ENCODE measurements at places on chromosomes 5 and 9.

DNA sequence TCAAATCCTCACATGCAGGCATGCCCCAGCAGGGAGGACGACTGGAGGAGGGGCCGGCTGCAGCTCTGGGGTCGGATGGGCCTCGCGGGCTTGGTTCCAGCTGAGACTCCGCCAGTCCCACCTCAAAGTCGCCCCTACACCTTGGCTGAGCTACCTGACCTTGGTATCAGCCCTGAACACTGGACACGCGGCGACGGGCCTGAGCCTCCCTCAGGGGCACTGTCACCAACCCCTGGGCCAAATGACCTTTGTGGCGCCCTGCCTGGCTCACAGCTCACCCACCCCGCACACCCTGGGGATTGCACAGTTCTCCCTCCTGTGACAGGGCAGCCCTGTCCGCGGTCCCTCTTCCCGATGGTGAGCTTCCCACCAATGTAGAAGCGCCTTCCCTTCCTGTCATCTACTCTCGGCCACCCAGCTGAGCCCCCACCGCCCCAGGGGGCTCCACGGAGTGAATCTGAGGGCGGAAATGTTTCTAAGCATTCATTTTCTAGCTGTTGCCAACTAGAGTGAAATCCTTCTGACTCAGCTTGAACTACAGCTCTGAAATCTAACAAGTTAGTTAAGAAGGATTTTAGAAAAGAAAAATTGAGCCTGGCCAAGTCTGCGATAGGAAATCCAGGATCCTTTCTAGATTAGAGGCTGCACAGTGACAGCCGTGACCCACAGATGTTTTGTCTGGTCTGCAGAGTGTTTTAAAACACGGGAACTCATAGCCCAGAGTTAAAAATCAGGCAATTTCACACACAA lies 138.9 kb upstream of the PHYKPL start:
- DNase-seq: no peak

GRCh38 chr5:138905541-138905940 lies 30.4 kb upstream of the LRRTM2 start:
- no peak for DNase-seq

DNA sequence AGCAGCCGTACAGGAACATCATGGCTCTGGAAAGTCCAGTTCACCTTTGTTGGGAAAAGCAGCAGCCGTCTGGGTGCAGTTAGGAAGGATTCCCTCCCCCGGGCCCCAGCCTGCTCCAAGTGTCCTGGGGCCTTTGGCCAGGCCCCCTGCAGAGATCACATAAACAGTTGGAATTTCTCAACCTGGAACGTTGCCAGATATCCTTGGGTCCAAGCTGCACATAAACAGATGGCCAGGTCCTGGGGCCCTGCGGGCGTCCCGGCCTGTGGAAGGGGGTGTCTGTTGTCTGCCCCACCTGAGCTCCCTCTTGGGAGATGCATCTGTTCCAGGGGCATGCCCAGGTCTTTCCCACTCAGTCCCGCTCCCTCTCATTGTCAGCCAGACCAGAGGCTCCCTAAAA lies 92.7 kb downstream of the COL5A1 start:
- DNase-seq: no peak

GRCh38 chr9:14992516-14992915 lies 82.3 kb upstream of the FREM1 start:
- DNase-seq: no peak

DNA sequence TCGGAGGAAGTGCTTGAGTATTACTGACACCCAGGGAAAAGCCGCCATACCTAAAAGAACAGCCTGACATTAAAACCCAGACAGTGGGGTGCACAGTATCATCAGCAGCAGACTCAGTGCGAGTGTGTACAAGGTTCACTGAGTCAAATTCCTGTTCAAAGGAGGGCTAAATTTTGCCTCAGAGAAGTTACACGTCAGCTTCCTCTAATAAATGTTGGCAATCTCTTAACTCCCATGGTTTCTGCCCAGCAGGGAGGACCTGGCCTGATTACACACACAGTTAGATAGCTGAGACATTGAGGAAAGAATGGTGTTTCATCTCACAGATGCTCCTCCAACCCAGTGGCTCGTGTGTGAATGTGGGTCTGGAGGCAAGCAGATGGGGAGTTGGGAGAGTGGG lies 38.2 kb downstream of the NIPSNAP3B start:
- no peak for DNase-seq

DNA sequence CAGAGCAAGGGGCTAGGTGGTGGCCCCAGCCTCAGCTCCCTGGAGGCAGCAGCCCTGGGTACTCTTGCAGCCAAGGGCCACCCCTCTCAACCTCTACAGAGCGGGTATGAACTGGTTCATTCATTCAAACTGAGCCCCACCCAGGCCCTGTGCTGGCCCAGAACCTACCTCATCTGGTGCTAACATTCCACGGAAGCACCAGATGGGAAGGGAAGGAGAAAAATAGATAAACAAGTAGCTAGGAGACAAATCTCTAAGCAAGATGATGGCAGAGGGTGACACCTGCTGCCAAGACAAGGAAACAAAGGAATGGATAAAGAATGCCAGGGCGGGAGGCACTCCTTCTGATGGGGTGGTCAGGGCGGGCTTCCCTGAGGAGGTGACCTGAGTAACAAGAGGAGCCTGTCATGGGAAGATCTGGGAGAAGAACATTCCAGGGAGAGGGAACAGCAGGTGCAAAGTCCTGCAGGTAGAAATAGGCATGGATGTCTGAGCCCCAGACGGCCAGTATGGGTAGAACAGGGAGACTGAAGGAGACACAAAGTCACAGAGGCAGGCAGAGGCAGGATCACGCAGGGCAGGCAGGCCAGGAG lies 6.1 kb downstream of the ST6GALNAC4 start:
- no peak for DNase-seq

- DNase-seq: no peak
Measured at GRCh38 chr5:7503564-7503963, 107.6 kb downstream of the ADCY2 start.

GRCh38 chr9:14198841-14199455 lies 115.0 kb downstream of the NFIB start:
- DNase-seq: peak; percentile 15

- no peak for DNase-seq
Measured at GRCh38 chr9:110206389-110206788, 1.6 kb downstream of the C9orf152 start.

- no peak for DNase-seq
Measured at GRCh38 chr5:100623719-100624118, 88.5 kb downstream of the FAM174A start.

DNA sequence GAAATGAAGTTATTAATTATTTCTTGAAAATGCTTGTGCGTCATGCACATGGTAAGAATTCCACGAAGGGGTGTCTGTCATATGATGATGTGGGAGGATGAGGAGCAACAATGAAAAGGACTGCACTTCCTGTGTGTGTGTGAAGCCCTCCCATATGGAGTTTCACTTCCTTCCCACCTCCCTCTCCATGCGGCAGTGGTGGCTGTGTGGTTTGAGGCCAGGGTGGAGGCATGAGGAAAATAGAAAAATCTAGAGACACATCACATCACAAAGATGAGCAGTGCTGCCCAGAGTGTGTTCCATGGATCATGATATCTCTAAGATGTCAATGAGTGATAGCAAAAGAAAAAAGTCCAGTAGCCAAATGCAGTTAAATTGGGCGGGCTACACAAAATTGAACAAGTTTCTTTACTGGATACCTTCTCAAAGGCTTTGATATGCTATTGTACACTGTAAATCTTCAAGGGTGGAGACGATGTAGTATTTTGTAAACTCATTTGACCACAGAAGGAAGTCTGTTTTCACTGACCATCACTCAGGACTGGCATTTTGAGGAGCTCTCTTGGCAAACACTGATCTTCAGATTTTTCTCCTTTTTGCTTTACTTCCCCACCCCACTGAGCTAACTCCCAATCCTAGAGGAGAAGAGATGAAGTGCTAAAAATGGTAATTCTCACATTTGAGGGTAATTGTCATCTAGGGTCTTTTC lies 55.7 kb upstream of the EQTN start:
- DNase-seq: no peak

DNA sequence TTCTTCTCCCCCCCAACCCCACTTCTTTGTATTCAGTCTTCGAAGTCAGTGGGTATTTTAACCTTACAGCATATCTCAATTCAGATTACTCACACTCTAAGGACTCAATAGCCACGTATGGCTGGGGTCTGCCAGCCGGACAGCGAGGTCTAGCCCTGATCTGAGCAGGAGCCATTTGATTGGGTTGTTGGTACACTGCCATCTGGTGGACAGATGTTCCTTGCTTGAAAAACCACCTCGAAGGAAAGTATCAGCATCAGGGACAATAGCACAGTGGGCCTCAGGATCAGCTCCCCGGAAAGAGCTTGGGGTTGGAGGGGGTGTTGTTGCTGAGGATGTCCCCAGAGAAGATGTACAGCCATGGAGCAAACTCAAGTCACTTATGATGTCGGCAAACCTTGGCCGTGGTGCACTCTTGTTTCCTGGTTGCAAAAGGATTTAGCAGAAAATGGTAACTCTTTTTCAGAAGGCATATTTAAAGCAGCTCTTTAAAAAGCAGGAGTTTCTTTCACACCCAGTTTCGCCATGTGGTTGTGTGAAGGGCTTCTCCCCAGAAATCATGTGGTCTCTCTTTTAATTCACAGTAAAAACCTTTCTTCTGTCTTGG lies 31.7 kb upstream of the KCNMB1 start:
- peak; percentile 89 for DNase-seq

GRCh38 chr9:89984214-89984613 lies 379.4 kb downstream of the GADD45G start:
- DNase-seq: no peak

DNA sequence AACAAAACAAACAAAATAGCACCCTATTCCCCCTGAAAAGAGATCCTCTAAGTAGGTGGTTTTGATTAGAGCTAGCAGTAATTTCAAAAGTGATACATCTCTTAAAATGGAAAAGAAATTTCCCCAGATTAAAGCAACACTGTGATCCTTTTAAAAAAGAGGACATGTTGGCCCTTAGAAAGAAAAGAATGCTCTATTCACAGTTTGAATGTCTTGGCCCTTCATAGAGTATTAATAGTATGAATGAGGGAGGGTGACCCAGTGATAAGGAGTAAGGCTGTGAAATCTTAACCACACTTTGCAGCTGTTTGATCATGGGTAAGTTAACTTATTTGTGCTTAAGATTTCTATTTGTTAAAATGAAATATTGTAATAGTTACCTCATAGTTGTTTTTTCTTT lies 467.7 kb upstream of the MEF2C start:
- no peak for DNase-seq

GRCh38 chr5:134227259-134227658 lies 1.4 kb upstream of the PPP2CA start:
- peak; percentile 58 for DNase-seq

- DNase-seq: no peak
Measured at GRCh38 chr5:56052735-56053134, 58.0 kb upstream of the IL6ST start.

DNA sequence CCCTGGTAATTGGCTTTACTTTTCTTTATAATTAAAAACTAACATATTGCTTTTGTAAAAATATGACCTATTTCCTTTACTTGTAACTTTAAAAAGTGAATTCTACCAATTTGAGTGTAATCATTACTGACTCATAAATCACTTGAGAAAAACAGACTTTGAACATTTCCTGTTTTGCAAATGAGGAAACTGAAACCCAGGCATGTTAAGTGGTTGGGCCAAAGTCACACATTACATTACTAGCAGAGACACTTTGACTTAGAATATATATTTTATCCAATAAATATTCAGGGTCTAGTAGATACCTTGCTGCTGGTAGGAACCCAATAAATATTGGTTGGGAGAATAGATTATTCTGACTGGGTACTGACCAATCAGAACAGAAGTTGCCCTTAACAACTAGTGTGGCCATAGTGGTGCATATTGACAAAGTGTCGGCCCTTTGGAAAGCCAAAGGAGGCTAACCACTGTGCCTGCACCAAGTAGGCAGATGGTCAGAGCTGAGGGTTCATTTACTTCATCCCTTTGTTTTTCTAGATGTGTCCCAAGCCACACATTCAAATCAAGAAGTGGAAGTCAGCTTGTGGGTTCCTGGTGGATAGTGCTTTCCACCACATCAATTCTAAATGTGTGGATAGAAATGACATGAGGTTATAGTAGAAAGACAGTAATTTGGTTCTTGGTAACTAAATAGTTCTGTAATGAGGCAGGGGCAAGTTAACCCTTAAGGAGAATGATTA lies 365.1 kb upstream of the RIOK2 start:
- DNase-seq: no peak

GRCh38 chr5:15929611-15930263 lies 249.9 kb downstream of the MARCHF11 start:
- no peak for DNase-seq

DNA sequence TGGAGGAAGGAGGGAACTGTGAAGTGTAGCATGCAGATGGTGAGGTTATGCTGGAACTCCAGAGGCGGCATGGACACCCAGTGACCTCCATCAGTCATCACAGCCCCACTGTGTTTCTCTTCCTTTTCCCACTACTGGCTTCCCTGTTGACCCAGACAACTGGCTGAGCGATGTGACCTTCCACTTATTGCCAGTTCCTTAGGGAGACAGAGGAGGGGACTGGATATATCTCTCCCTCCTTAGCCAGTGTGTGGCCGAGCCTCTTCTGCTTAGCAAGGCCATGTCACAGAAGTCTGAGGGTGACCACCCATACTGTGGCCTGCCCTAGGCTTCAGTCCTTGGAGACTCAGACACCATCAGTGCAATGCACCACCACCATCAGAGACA lies 3.0 kb upstream of the PHYKPL start:
- DNase-seq: no peak

DNA sequence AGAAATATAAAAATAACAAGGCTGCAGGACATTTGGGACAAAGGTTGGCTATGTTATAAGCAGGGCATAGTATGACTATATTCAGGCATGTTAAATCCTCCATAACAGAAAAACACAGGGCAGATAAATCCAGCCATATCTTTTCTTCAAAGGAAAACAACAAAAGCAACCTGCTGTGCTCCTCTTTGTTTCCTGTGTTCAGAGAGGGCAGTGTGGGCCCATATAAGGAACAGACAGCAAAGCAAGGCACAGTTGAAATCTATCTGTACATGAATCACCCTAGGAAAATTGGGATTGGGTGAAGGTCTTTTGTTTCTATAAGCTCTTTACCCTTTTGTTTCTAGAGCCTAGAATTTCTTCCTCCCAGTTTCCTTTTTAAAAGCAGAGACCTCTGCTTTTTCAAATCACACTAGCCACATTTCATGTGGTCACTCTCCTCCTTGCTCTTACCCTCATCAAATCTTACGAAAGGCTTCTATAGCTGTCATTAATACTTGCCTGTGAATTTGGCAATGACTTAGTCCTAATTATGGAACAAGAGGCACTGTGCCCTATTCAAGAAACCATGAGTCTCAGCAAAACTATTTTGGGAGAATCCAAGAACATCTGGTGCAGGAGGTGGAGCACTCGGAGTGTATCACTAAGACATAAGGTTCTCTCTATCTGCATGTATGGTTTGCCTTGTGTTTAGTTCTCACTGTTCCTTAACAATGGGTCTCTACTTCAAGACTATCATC lies 1.8 kb downstream of the GZMA start:
- DNase-seq: peak; percentile 12

DNA sequence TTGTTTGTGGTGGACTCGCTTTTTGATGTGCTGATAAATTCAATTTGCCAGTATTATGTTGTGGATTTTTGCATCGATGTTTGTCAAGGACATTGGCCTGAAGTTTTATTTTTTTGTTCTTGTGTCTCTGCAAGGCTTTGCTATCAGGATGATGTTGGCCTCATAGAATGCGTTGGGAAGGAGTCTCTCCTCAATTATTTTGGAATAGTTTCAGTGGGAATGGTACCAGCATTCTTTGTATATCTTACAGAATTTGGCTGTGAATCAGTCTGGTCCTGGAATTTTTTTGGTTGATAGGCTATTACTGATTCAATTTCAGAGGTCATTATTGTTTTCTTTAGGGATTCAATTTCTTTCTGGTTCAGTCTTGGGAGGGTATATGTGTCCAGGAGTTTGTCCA lies 141.4 kb upstream of the RGS7BP start:
- DNase-seq: no peak

GRCh38 chr5:14914623-14915260 lies 43.2 kb upstream of the ANKH start:
- DNase-seq: no peak

Data from iPS-NIHi11 (cell line).